ENCODE measurements at places on chromosomes 13 and 19.
A peak's percentile ranks its signal among the peaks of the same experiment; 100 is the strongest.

DNA sequence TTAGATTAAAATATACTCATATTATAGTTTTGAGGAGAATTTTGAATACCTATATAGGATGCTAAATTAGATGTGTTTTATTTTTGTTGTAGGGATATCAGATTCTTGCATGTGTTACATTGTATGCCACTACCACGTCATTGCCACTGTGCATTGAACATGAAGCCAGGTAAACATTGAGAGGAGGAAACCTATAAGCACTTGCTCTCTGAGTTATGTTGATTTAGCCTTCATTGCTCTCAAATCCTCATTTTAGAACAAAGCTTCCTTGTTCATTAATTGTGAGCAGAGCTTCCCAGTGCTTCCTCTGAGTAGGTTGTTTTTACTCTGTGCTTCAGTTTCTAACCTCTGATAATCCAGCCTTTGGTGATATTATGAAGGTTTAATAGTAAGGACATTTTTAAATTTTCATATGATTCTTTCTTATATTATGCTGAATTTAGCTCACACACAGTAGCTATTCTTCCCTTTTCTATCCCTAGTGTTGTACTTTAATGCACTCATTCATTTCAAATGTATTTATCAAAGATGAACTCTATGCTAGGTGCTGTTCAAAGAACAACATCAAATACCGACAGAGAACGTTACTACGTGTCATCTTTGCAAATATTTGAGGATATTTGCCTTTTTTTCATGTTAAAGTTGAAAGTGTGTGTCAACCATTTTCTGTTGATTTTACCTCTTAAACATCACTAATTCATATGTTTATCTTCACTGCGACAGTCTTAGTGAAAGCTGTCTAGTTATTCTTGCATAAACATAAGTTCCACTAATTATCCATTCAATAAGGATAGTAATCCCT, 1448.0 kb upstream of the MIR17HG start:
- DNase-seq: no peak

- DNase-seq: no peak
Observed at GRCh38 chr19:38852231-38853044, 2.7 kb upstream of the HNRNPL start.

- peak; percentile 7 for DNase-seq
Observed at GRCh38 chr13:72839831-72840426, 58.0 kb downstream of the PIBF1 start.

- no peak for DNase-seq
Observed at GRCh38 chr19:16000024-16000663, 51.3 kb downstream of the OR10H4 start.

DNA sequence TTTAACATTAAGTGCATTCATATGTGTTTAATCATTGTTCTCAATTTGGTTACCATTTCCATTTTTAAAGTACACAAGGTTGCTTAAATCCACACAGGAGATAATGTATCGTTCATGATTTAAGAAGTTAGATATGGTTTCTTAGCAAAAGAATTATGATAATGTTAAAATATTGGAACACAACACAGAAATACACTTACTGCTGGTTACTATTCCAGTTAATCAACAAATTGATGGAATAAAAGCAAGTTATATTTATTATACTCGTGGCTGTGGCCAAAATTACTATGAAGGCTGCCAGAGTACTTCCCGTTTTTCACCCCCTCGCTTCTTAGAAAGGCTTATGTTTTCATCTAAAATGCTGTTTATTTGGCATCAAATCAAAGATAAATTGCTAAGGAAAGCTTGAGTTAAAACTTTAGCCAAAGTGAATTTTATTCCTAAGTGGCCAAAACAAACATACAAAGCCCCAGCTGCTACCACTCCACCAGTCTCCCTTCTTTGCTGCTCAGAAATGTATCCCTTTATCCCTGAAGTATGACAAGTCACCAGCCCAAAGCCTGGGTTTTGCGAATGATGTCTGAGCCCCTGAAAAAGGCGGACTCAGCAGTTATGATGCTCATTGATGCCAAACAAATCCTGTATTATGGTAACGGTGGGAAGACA, 27.7 kb downstream of the LCP1 start:
- DNase-seq: no peak

DNA sequence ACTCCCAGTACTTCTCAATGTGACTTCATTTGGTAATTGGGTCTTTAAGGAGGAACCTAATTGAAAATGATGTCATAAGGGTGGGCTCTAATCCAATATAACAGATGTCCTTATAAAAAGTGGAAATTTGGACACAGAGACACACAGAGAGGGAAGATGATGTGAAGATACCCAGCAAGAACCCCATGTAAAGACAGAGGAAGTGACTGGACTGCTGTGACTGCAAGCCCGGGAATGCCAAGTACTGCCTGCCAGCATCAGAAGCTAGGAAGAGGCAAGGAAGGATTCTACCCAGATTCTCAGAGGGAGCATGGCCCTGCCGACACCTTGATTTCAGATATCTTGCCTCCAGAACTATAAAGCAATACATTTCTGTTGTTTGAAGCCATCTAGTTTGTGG, 239.3 kb downstream of the KCTD12 start:
- DNase-seq: no peak

GRCh38 chr13:88926890-88927502, 1255.8 kb downstream of the SLITRK5 start:
- DNase-seq: no peak

DNA sequence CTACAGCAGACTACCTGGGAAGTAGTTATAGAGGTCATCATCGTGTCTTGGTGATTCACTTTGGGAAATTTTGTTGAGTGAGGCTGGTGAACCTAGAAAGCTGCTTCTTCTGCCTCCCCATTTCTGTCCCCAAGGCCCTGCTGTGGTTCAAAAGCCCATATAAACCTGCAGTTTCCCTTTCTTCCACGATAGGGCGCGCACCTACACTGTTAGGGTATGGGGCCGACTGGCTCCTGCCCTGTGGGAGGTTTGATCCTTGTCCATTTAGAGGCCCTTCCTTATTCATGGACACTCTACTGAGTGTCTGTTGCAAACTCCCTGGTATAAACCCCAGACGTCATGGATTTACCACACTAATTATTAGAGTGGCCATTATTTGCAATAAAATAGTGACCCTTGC, 191.8 kb downstream of the GGACT start:
- DNase-seq: no peak

DNA sequence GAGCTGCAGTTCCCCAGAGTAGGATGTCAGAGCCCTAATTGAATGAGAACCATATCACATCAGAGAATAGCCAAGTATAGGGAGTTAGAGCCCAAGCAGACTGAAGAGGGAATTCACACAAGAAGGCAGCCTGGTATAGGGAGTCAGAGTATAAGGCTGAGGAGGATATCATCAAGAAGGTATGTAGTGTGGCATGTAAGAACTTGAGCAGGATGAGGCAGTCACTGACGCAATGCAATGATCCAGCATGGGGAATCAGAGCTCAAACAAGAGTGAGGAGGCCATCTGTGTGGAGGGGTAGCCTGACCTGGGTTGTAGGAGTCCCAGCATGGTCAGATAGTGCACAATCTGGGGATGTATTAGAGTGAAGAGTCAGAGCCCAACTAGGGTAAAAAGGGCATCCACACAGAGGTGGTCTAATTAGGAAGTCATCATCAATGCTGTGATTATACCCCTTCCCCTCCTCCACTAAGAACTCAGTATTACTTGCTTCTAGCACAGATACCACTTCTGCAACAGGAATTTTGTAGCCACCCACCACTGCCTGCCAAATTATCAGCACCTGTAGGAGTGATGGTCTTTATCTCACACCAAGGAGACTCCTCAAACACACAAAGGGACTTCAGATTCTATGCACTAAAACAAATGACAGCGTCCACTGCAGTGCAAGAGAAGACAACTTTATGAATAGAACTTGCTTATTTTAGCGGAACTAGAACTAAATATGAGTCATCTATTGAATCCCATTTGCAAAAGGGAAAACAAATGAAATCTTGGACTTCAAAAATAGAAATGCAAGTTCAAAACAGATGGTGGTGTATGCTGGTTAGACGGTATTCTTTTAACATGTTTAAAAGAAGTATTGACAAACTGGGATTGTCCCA, 107.2 kb downstream of the FNDC3A start:
- no peak for DNase-seq

GRCh38 chr19:56829596-56829995, 10.9 kb downstream of the PEG3 start:
- no peak for DNase-seq

All from stimulated activated CD4-positive, alpha-beta T cell treated with anti-CD3 and anti-CD28 coated beads, Interleukin-1b, Interleukin-23, amount 100 ng/mL, for 24 hours (primary cell).